ENCODE measurements at places on chromosomes 2 and 18.

DNA sequence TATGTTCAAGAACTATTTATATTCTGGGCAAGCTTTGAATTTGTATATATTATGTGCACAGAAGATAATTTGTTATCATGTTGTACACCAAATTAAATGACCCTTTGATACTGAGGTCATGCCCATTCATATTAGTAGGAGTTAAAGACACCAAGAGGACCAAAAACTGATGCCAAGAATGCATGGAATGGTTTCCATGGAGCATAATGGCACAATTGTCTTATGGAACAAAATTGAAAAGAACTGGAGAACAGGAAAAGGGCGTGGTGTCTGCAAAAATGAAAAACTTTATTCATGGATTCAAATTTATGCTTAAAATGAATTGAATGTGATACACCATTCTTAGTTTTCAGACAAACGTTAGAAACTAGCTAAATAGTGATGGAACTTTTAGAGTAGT lies 24.1 kb upstream of the RBMS1 start:
- no peak for DNase-seq

DNA sequence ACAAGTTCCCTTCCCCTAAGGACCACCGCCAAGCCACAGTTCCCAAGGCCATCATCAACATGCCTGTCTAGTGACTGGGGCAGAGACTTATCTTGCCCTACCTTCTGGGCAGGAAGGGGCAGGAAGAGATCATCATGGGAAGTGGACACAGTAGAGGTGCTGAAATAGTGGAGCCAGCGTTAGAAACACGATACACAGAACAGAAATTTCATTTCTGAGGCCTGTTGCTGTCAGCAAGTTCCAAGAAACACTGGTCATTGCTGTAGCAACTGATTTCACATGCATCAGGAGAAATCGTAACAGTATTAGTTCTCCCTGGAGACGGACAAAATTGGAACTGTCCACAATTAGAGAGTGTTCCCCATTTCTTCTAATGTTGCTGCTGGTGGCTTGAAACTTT lies 83.0 kb downstream of the COLEC12 start:
- no peak for DNase-seq

DNA sequence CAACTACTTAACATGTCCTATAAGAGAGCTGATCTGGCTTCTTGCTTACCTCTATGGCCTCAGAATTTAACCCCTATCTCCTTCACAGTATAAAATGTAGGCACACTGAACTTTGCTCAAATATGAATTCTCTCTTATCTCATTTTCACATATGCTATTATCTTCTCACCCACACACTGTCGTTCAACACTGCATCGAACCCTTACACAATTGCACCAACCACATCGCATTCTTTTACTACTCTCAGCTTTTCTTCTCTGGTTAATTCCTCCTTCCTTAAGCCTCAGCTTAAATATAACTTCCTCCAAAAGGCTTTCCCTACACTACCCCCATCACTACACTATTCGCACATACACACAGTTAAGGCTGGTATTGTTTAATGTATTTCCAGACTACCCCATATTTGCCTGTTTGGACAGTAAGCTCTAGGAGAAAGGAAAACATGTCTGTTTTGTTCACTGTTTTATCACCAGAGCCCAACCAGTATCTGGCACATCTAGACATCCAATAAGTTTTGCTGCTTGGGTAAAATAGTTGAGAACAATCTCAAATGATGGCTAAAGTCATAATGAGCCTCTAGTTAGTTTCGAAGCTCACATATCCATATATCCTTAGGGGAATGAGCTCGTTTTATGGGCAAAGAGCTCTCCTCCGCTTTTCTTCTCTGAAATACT lies 47.7 kb downstream of the HIBCH start:
- DNase-seq = no peak

DNA sequence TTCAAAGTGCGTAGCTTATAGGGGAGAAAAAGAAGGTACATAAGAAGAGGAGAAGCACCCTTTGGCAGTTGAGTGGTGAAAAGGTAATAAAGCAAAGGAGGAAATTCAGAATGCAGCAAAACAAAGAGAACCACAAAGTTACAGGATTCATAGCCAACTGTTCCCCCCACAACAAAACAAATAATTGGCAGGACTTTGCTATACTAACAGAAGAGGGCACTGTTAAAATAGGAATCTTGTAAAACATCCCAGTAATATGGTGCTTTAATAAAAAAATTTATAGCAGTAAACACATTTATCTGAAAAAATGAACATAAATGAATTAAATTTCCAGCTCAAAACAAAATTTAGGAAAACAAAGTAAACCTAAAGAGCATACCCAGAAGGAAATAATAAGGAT lies 42.3 kb downstream of the R3HDM1 start:
- DNase-seq = no peak

DNA sequence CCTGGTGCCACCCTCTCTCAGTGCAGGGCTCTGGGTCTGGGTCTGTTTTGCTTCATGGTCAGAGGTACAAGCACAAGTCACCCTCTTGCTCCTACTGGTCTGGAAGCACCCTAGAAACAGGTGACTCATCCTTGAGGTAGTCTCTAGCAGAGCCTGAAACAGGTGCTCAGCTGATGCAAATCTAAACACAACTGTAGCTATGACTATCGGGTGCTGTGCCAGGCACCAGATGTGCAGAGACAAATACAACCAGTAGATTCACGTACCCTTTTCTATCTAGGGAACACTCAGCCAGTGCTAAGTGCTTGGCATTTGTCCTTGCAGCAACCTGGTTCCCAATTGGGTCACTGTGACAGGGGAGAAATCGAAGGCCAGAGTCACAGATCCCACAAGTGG lies 140.9 kb upstream of the MYCN start:
- no peak for DNase-seq

- no peak for DNase-seq
Measured at GRCh38 chr2:120317916-120318315, 28.0 kb upstream of the INHBB start.

DNA sequence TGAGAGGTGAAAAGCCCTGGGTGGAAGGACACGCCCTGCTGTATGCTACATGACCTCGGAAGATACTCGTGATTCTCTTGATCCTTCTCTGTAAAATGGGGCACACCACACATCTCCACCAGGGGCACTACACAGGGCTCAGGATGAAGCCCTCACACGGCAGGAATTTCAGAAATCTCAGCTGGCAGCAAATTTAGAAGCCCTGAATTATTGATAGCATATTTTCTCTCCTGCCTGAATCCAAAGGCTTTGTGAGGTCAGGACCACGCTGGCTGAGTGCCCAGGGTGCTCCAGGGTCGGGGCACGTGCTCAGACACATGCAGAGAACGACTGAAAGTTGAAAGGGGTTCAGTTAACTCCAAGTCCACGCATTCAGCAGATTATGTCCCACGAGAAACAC lies 42.1 kb upstream of the GALR1 start:
- DNase-seq = peak; percentile 48

- no peak for DNase-seq
Measured at GRCh38 chr2:120709608-120710041, 26.0 kb upstream of the GLI2 start.

DNA sequence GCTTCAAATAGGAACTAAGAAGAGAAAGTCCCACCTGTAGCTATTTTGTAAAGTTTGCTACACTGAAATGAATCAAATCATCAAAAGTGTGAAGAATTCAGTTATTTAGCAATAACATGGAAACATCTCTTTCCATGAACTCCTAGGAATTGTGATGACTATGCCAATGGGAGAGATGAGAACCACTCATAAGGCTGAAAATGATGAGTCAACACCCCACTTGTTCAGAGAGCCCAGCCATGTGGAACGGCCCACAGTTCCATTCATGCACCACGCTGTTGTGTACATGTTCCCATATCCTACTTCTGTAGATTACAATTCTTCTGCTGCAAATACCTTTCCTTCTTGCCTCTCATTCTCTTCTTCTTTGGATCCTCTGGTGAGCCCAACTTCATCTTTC lies 645.5 kb upstream of the ID2 start:
- DNase-seq = no peak

GRCh38 chr2:167844714-167845530 lies 402.5 kb downstream of the STK39 start:
- no peak for DNase-seq

GRCh38 chr18:58468191-58468590 lies 160.7 kb downstream of the ALPK2 start:
- no peak for DNase-seq

- no peak for DNase-seq
Measured at GRCh38 chr18:10322435-10322834, 132.0 kb upstream of the APCDD1 start.

DNA sequence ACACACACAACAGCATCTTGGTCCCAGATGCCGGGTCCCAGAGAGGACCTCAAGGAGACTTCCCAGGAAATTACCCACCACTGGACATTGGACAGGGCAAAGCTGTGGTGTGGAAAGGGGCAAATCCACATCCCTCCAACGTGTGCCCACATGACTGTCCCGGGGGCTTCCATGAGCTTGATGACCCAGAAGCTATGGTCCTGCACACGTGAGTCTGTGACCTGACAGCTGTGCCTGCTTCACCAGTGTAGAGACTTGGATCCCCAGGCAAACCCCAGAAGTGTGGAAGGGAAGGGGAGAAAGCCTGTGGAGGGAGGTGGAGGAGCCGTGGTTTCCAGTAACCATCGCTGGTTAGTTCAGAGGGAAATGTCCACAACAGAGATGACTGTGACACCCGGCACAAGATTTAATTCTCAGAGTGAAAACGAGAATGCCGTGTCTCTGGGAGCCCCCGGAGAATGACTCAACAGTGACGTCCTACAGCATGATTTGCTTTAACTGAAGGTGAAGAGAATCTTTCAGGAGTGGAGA lies 19.1 kb upstream of the GPR55 start:
- peak; percentile 38 for DNase-seq

DNA sequence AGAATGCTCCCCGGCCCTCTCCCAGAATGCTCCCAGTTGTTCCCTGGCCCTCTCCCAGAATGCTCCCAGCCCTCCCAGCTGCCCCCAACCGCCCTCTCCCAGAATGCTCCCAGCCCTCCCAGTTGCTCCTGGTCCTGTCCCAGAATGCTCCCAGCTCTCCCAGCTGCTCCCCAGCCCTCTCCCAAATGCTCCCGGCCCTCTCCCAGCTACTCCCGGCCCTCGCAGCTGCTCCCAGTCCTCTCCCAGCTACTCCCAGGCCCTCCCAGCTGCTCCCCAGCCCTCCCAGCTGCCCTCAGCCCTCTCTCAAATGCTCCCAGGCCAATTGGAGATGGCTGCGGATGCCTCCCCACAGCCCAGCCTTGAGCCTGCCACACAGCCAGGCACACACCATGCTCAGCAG lies 31.1 kb downstream of the BIN1 start:
- no peak for DNase-seq

- no peak for DNase-seq
Measured at GRCh38 chr2:38185012-38185491, 109.1 kb upstream of the CYP1B1 start.
